CD4-positive, alpha-beta T cell treated with Interleukin-15 for 4 hours (primary cell): ENCODE measurements at places on chromosomes 3 and 15.
A peak's percentile ranks its signal among the peaks of the same experiment; 100 is the strongest.

GRCh38 chr3:191216510-191216909 lies 17.5 kb downstream of the OSTN start:
- no peak for DNase-seq

DNA sequence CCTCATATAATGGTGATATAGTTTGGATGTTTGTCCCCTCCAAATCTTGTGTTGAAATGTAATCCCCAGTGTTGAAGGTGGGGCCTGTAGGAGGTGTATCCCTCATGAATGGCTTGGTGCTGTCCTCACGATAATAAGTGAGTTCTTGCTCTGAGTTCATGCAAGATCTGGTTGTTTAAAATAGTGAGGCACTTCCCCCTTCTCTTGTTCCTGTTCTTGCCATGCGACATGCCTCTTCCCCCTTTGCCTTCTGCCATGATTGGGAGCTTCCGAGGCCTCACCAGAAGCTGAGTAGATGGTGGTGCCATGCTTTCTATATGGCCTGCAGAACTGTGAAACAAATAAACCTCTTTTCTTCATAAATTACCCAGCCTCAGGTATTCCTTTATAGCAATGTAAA lies 39.2 kb downstream of the REC114 start:
- DNase-seq, result no peak

DNA sequence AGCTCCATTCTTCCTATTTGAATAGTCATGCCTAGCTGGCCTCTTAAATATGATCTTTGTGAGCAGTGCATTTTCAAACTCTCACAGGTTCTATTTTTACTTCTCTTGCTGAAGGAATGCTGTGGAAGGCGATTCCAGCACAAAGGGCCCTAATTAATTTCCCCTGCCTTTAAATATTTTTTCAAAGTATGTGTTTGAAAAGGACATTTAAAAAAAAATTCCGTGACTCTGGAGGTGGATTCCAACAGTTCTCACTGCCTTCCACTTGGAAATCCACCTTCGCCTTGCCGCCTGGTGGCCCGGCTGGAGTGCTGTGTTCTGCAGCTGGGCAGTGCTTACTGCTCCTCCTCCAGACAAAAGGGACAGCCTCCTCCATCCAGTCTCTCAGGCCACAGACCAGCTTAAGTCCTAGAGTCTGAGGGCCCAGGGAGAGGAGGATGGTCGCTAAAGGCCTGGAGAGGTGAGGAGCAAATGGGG lies 61.5 kb upstream of the CORO2B start:
- DNase-seq, result no peak

DNA sequence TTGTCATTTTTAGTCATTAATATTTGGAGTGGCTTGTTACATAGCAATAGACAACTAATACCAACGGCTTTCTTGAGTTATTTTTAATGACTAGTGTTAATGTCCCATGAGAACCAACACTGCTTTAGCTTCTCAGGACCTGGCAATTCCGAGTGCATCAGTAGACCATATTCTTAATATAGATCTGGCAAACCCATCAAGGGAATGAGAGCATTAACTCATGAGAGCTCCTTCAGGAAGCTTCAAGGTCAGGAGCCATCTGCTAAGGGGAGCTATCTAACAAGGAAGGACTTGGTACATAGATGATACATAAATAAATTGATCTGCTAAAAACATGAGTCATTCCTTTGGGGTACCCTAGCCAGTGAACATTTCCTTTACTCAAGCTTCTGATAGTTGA lies 122.6 kb upstream of the EPHA3 start:
- no peak for DNase-seq

GRCh38 chr3:99487894-99488293 lies 150.5 kb upstream of the COL8A1 start:
- no peak for DNase-seq

GRCh38 chr15:99755692-99756409 lies 22.6 kb upstream of the LYSMD4 start:
- peak; percentile 72 for DNase-seq

DNA sequence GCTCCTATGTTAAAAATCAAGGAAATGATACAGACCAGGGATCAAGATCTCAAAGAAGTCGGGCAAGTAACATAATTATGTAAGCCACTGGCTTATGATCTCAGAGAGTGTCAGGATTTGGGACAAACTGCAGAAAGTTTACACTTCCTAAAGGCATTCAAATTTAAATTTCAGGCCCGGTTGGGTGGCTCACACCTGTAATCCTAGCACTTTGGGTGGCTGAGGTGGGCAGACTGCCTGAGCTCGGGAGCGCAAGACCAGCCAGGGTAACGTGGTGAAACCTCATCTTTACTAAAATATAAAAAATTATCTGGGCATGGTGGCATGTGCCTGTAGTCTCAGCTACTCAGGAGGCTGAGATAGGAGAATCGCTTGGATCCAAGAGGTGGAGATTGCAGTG lies 124.4 kb upstream of the UBE2E2 start:
- no peak for DNase-seq

GRCh38 chr3:136465296-136465695 lies 215.2 kb downstream of the PCCB start:
- DNase-seq, result no peak

DNA sequence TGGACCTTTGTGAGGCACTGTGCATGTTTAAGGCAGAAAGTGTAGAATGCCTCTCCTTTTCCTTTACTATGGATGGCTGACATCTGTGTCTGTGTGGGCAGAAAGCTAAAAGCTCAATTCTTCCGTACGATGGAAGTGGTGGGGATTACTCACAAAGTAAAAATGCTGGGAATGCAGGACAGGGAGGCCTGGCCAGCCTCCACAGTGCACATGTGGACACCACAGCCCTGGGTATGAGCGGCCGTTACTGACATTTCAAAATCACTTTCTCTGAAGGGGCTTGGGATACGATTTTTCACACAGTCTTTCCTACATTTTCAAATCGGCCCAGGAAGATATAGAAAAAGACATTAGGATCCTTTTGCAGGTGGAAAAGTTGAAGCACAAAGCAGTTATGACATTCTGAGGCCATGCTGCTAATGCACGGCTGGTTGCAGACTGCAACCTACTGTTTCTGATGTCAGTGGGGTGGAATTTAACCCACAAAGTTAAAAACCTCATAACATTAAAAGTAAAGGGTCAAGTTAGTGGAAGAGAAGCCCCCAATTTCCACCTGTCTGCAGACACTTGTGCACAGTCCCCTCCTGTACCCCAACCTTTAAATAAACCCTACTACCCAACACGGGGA lies 27.9 kb downstream of the EHD4 start:
- no peak for DNase-seq

DNA sequence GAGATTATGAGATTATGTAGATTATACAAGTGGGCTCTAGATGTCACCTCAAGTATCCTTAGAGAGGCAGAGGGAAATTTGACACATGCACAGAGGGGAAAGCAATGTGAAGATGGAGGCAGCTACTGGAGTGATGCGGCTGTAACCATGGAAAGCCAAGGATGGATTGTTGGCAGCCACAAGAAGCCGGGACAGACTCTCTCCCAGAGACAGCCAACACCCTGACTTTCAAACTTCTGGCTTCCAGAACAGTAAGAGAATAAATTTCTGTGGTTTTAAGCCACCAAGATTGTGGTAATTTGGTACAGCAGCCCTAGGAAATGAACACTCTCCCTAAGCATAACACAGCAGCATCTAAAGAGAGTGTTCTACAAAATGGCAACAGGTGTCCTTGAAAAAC lies 34.4 kb upstream of the PRICKLE2 start:
- DNase-seq, result no peak

DNA sequence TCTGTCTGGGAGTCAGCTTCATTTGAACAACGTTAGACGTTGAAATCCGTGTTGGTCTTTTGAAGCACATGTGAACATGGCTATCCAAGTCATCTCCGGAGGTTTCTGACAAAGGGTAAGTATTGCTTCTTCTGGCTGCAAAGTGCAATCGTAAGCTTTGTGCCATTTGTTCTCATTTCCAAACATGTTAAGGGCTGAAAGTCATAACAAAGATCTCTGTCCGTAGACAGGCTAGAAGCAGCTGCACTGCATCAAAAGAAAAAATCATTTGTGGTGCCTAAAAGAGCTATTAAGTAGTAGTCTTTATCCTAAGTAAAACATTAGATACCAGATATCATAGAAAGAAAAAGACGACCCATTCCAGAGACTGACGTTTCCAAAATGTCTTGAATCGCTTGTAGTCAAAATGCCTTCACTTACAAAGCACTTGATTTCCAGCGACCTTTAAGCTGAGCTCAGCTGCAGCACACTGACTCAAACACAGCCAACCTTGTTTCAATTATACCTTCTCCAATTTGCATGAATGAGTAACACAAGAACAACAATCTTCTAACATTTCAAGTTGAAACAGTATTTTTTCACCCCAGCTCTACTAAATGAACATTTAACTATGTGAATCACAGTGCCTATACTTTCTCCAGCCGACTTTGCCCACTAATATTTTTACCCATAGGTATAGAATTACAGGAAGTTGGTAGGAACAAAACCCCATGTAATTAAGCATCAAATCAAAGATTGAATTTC lies 76.6 kb downstream of the NEDD4 start:
- no peak for DNase-seq

DNA sequence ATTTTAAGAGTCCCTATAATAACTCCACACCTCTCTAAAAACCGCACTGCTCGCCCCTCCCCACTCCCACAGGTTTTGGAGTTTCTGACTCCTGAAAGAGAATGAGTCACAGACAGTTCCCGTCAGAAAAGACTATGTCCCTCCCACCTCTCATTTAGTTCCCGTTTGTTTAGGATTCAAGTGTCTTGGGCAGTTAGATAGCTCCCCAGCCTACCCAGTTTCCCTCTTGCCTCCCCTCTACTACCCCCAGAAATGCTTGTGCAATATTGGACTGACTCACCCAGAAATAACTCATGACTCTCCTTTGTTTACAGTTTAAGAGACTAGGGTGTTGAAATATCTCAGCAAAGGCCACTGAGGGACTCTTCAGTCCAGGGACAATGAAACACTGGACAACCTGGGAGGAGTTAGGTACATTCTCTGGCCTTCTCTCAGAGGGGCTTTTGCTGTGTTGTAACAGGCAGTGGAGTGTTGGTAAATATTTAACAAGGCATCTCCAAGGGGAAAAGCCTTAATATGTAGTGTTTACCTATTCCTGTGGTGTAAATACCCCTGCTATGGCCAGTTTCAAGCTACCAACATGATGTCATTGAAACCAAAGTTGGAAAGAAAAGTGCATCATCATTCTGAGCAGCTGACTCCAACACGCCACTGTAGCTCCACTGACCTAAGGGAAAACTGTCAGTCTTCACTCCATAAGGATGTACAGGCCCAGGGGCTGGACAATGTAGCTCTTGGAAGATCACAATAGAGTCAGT lies 96.1 kb upstream of the CHD2 start:
- peak; percentile 56 for DNase-seq

GRCh38 chr15:84099181-84099580 lies 136.4 kb upstream of the GOLGA6L4 start:
- DNase-seq, result no peak

GRCh38 chr15:88542342-88542733 lies 4.1 kb downstream of the DET1 start:
- no peak for DNase-seq

- DNase-seq, result no peak
Observed at GRCh38 chr15:91124132-91124531, 24.1 kb downstream of the SV2B start.

- DNase-seq, result no peak
Observed at GRCh38 chr3:5296362-5296761, 108.9 kb downstream of the EDEM1 start.

DNA sequence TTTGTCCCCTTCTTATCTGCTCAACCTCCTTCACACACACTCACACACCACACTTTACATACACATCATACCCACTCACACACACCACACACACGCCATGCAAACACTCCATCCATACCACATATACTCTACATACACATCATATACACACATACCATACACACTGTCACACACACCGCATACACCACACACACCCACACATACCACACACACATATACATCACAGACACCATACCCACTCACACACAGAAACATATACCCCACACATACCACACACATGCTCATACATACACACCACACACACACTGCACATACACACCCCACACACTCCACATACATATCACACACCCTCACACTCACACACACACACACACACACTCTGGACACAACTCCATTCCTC lies 54.3 kb upstream of the ACP3 start:
- DNase-seq, result no peak

DNA sequence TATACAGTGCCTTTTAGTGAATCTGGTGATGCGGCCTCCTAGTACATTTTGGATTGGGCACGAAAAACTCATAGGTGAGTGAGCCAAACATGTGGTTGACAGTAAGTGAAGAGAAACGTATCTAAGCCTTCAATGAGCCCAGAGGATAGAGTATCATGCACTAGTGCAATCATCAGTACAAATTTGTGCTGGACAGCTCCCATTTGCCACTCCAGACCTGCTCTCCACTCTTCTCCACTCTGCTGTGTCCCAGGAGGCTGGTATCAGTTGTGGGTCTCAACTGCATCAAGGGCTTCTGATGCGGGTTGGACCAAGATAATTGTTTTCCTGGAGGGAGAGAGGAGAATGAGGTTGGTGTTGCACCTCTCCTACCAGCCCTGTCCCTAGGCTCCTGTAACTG lies 9.1 kb upstream of the RASGRF1 start:
- DNase-seq, result no peak

GRCh38 chr3:8505621-8506020 lies 4.0 kb downstream of the LMCD1 start:
- no peak for DNase-seq

GRCh38 chr3:3765661-3766060 lies 33.6 kb upstream of the LRRN1 start:
- no peak for DNase-seq

- no peak for DNase-seq
Observed at GRCh38 chr3:31410411-31410810, 122.3 kb upstream of the STT3B start.

- no peak for DNase-seq
Observed at GRCh38 chr3:141057946-141058800, 7.0 kb downstream of the SPSB4 start.

DNA sequence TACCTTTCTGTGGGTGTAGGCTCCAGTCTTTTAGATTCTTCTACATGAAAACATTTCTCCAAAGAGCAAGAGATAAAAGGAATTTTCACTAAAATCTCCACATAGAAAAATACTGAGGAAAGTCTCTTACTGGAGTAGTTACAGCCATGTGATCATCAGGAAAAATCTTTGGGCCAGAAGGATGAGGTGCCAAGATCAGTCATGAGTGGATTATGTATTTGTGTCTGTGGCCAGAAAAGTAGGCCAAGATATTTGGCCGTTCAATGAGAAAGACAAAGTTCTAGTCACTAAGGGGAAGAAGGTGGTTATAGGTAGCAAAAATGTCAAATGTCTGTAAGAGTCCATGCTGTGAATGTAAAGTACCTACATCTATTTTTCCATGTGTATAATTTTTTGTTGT lies 339.3 kb downstream of the NSUN3 start:
- DNase-seq, result no peak

DNA sequence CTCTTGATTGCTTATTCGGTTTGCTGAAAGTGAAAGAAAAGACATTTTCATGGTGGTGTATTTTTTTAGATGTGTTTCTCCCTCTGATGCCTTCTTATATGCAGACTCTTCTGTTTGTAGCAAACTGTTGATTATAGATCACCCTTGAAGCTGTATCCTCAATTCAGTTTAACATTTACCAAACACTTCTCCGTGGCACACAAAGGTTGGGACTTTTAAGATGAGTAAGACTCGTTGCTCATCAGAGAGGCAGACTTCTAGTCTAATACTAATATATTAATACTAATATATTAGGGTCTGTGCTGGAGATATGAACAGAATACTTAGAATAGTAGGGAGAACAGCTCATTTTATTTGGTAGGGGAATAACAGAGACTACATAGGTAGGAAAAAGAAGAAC lies 32.8 kb downstream of the RASA2 start:
- no peak for DNase-seq
